ENCODE measurements at places on chromosomes 7 and 10.

DNA sequence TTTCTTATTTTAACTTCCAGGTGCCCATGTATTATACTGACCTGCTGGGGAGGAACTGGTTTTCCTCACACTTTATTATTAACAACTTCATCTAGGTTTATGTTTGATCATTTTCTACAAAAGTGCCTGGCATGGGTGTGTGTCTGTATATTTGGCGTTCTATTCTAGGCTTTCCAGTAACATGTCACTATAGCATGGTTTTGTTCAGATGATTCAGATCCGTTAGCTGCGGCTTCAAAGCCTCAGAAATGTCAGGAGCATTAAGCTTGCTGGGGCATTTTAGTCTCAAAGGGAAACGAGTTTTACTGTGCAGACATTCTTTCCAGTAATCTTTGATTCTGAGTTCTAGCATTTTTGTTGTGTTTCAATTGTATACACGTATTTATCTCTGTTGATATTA lies 2.3 kb downstream of the INPP5A start:
- DNase-seq = no peak

DNA sequence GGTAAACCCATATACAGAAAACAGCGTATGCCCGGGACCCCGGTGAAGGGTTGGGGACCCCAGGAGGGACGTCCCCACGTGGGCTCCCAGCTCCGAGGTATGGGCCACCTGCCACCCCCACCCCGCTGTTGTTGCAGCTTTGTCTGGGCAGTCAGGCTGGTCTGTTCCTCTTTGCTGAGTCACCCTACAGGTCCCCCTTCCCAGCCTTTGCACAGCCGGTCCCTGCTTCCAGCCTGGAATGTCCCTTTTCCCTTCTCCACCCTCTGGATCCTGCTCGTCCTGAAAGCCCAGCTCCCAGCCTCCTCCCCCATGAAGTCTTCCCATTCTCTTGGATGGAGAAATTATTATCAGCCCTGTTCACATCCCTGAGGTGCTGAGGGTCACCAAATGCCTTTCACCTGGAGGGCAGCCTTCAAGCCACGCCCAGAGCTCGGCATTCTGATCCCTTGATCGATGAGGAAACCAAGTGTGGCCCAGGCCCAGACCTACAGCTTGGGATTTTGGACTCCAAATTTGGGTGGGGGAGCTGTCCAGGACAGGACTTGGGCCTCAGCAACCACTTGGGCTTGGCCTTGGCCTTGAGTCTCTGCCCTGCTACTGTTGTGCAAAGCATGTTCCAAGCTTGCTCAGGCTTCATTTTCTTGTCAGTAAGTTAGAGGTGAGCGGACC lies 2.6 kb downstream of the CLDN4 start:
- no peak for DNase-seq

- DNase-seq = peak; percentile 72
Measured at GRCh38 chr10:58267713-58268453, at the start of gene IPMK. TSS of gene IPMK (minus strand) at chr10:58267894. CDS start at chr10:58267611, 283 bp downstream.

DNA sequence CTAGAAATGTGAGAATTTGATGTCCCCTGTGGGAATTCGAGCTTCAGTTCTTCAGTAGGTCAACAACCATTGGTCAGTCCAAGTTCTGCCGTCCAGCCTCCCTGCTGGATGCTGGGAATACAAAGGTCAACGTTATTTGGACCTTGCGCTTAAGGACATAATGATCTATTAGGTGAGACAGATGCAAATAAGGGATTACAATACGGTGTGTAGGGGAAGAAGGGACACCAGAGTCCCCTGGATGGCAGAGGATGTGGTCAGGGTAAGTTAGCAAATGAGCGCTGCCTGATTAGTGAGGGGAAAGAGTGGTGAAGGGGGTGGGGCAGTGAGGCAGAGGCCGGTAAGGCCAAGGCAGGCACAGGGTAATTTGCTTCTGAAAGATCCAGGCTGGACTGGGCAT lies 16.2 kb downstream of the CCNY start:
- no peak for DNase-seq

DNA sequence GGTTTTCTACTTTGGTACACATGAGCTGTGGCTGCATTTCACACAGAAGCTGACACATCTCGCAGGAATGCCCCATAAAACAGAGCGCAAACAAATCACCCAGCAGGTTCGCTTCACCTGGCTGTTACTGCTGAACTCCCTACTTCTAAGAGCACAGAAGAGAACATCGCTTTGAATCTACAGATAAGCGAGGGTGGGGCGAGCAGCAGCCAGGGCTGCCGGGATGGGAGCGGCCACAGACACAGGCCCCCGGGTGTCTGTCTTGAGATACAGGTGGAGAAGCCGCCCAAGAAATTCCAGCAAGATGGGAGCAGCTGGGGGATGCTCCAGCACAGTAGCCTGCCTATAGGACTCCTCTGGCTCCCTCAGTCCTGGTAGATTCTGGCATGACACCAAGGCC lies 27.4 kb downstream of the OGDHL start:
- DNase-seq = no peak

DNA sequence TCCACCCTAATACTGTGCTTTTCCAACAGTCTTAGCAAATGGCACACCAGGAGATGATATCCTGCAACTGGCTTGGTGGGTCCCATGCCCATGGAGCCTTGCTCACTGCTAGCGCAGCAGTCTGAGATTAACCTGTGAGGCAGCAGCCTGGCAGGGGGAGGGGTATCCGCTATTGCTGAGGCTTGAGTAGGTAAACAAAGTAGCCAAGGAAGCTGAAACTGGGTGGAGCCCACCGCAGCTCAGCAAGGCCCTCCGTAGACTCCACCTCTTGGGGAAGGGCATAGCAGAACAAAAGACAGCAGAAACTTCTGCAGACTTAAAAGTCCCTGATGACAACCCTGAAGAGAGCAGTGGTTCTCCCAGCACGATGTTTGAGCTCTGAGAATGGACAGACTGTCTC lies 399.0 kb downstream of the CCSER2 start:
- DNase-seq = no peak

GRCh38 chr10:89255793-89256192 lies 4.2 kb upstream of the LIPA start:
- no peak for DNase-seq

DNA sequence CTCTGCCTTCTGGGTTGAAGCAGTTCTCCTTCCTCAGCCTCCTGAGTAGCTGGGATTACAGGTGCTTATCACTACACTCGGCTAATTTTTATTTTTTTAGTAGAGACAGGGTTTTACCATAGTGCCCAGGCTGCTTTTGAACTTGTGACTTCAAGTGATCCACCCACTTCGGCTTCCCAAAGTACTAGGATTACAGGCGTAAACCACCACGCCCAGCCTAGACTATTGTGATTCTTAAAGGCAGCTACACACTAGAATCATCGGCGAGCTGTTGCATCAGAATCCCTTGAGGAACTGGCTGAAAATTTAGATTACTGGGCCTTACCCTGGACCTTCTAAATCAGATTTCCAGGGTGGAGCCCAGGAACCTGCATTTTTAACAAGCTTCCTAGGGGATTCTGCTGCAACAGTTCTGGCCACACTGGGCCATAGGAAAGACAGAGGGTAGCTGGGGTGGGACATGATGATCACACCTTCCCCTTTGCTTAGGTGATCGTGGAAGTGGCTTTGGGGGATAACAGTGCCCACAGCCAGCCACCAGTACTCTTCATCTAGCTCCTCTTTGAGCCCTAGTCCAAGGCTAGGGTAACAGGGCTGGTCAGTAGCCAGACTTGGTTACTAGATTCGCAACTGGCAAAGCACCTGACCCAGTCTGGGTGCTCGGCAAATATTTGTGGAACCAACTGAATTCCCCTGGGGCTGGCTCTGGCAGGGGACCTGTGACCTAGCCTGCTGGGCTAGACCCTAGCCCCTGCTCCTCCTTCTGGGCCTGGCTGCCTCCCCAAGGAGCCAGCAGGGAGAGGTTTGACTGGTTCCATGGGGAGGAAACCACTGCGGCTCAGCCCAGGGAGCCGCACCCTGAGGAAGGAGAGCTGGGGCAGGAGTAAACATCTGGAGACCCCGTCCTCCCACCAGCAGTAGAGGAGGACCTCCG lies 67.1 kb upstream of the DUSP5 start:
- no peak for DNase-seq

GRCh38 chr10:69749178-69750010 lies 52.3 kb upstream of the COL13A1 start:
- DNase-seq = no peak

DNA sequence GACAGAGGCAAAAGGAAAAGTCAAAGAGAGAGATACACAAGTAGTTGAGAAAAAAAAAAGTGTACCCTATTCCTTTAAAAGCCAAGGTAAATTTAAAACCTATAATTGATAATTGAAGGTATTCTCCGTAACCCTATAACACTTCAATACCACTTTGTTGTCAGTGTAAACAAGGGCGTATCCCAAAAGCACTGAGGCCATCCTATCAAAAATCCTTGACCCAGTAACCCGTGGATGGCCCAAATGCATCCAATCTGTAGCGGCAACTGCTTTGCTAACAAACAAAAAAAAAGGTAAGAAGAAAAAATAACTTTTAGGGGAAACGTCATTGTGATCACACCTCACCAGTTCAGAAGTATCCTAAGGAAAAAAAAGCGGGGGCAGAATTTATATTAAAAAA lies 5.1 kb upstream of the NAPEPLD start:
- DNase-seq = no peak

GRCh38 chr7:124996778-124997177 lies 67.2 kb upstream of the POT1 start:
- no peak for DNase-seq

- no peak for DNase-seq
Measured at GRCh38 chr7:106717955-106718871, 57.3 kb upstream of the CCDC71L start.

DNA sequence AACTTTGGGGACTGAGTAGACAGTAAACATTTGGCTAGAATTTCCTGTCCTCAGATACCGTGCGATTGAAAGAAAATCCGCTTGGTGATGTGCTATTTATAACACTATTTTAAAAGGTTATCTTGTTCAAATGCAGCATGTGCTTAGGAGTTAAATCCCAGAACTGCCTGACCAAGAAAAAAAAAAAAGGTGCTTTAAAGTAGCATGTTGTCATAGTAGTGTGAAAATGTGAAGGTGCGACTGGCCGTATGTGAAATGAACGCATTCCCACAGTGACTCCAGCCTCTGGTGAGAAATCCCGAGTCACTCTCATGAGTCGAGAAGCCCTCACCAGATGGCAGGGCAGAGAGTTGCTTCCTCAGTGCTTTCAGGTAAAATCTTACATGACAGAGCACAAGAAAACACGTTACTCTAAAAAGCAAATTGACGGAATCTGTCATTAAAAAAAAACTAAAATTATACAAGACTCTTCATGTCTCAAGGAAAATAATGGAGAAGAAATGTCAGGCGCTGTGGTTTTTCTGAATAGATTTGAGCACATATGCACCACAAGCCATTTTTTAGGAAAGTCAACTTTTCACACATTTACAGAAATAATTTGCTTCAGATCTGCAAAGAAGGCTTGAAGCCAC lies 18.4 kb upstream of the KLF6 start:
- DNase-seq = no peak

DNA sequence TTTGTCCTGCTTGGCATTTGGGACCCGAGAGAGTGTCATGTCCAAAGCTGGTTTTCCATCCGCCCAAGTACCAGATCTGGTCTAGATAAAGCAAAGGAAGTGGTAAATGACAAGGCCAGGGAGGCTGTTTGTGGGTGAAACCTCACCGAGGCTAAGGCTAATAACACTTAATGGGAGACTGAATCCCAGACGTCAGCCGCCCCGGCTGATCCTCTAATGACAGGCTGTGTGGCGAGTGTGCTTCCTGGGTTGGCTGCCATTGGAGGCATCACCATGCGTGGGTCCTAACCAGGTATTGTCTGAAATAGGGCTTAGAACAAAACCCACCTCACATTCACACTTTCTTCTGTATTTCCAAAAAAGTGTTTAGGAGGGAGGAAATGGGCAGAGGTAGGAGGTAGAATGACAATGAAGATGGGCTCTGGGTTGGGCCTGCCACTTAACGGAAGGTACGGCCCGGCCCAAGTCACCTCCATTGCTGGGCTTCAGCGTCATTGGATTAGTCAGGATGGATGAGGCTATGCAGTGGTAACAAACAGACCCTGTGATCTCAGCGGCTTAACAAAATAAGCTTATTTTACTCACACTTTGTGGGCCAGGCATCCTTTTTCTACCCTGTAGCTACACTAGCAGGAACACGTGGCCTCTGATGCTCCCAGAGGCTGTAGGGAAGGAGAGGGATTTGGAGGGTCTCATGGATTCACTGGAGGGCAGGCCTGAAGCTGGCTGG lies 59.7 kb downstream of the PROSER2 start:
- no peak for DNase-seq

GRCh38 chr7:123533929-123534382 lies 439 bp downstream of the IQUB start:
- no peak for DNase-seq

- DNase-seq = no peak
Measured at GRCh38 chr7:129052441-129052840, 2.5 kb downstream of the TNPO3 start.

- DNase-seq = no peak
Measured at GRCh38 chr7:121761399-121761798, 111.6 kb upstream of the PTPRZ1 start.

DNA sequence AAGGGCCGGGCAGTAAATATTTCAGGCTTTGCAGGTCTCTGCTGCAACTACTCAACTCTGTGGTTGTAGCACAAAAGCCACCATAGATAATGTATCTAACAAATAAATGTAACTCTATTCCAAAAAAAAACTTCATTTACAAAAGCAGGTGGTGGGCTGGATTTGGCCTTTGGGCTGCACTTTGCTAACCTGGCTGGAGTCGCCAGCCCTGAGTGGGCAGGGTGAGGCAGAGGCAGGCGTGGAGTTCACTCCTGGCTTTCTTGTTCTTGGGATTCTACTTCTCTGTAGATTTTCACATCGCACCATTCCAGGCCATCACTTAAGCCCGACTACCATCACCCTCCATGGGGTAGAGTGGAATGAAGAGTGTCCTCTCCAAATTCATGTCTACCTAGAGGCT lies 367.6 kb upstream of the MGMT start:
- no peak for DNase-seq

- no peak for DNase-seq
Measured at GRCh38 chr10:132850896-132851295, 64.9 kb upstream of the NKX6-2 start.

DNA sequence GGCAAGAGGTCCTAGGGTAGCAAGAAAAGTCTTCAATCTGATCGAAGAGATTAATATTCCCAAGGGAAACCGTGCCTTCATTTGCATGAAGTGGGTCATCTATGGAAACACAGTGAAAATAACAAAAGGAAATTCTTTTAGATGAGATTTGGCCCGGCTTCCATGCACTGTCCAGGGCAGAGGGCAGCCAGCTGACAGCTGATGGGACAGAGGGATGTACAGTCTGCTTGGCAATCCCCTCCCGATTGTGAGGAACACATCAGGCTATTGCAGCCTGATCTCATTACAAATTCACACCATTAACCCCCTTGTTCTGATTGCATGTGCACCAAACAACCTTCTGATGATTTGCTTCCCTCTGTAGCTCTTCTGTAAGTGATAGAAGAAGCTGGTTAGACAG lies 105.3 kb downstream of the FRMD4A start:
- DNase-seq = no peak

GRCh38 chr7:89182116-89182515 lies 386.6 kb upstream of the TEX47 start:
- DNase-seq = no peak

- no peak for DNase-seq
Measured at GRCh38 chr10:72663971-72664370, 28.0 kb upstream of the MCU start.

- no peak for DNase-seq
Measured at GRCh38 chr7:34057956-34058355, 152.6 kb downstream of the BMPER start.

GRCh38 chr7:137942484-137943115 lies 59.3 kb downstream of the CREB3L2 start:
- no peak for DNase-seq
